ENCODE measurements at places on chromosomes 3 and 15.

DNA sequence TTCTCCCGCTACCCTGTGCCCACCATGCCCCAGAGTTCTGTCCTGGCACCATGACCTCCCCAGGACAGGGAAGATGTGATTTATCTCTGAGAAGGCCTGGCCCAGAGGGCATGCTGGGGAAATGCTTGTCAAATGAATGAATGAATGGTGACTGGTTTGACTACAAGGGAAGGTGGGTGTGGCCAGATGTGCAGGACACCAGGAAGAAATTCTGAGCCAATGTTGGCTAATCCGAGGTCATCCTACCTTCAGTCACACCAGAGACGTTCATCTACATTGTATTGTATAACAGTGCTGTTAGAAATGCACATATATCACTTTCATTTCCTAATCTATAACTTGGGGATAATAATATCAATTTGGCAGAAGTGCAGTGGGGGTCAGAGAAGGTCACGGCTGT, 138.4 kb downstream of the FAM43A start:
- DNase-seq = no peak

- no peak for DNase-seq
Measured at GRCh38 chr15:100952566-100952965, 33.4 kb downstream of the LRRK1 start.

- DNase-seq = no peak
Measured at GRCh38 chr3:134163096-134163495, 87.6 kb downstream of the RYK start.

DNA sequence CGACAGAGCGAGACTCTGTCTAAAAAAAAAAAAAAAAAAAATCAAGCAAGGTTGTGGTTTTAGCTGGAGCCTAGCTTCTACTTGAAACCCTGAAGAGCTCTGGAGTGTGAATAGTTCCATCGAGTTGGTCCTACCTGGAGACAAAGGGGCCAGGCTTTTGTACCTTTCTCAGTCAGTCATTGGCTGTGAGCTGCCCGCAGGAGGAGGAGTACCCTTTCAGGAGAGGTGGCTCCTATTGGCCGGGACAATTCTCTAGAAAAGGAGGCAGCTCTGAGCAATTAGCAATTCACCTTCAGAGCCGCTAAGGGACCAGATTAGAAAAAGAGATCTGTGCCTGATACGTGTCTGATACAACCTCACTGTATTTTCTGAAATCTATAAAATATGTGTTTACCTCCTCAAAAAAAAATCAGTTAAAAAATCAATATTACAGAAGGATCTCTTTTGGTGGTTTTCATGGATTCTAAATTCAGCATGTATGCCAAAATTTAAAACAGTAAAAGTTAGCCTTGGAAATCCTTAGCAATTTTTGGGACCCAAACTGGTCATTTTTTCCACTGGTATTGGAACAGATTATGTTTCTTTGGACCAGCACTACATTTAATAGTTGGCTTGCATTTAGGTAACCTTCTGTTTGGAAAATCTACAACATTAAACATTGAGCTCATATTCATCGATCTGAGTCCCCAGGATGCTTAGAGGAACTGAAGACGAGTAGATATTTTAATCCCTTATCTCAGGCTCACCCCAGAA, 29.7 kb upstream of the PDCD6IP start:
- DNase-seq = no peak

DNA sequence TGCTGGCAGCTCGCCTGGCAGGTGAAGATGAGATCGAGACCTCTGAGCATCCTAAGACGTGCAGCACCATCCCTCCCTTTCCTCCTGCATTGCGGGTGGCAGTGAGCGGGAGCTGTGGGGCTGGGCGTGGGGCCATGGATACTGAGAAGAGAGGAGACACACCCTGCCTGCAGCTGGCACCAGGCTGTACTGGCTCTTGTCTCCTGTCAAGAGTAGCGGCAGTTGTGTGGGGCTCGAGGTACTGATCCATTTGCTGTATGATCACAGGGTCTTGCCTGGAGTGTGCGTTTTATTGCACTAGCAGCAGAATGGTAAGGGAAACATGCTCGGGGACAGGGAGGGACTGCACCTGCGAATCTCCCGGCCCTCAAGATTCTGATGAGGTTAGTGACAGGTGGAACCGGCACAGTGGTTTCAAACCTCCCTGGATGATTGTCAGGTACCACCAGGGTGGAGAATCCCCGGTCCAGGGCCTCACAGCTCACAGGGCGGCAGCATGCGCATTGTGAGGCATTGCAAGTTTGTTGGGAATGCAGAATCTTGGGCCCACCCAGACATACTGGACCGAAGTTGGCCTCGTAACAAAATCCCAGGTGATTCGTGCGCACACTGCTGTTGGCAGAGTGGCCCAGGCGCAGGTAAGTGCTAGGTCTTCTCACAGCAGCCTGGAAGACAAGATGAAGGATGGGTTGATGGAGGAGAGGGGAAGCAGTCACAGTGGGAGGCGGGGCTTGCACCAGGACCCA, 14.1 kb downstream of the SYNM start:
- no peak for DNase-seq

- DNase-seq = no peak
Measured at GRCh38 chr3:141227752-141228151, 3.9 kb upstream of the PXYLP1 start.

DNA sequence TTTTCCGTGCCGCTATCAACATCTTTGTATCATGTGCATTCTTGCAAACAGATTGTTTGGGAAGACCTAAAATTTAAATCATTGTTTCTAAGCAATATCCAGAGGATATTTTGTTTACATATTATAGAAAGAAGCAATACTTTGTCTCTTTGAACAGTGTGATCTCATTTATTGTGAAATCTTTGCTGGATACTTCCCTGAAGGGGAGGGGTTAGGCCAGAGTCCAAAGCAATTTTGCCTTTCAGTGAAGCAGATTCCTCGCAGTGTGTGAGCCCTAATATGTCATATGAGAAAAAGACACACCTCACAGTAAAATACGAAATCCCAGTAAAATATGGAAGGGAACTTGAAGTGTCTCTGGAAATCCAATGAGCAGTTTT, 158.7 kb upstream of the SLCO3A1 start:
- DNase-seq = no peak

DNA sequence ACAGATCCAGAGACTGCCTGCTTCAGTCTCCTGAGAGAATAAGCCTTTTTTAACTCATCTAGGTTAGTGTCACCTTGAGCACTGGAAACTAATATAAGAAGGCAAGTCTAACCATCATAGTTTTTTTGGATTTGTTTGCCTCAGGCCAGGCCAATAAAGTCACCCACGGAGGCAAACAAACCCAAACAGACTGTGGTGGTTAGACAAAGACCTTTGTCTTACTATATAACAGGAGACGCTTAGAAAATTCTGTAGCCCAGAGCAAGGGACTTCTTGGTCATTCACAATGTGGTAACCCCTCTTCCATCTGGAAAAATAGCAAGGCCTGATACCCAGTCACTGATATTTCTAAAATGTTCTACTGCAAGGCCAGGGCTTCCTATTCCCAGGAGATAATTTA, 45.3 kb upstream of the PPP2R3A start:
- no peak for DNase-seq

DNA sequence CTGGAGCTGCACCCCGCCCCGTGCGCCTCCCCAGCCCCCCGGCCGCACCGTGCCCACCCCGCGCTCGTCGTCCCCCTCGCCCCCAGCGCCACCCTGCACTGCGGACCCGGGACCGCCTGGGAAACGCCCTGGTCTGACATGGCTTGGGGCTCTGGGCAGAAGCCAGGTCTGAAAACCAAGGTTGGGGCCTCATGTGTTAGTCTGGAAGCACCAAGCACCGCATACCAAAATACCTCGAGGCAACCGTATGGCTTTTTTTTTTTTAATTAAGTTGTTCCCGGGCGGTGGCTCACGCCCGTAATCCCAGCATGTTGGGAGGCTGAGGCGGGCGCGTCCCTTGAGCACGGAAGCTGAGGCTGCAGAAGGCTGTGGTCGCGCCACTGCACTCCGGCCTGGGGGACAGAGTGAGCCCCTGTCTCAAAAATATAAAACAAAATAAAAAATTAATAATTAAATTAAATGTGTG, 91.5 kb upstream of the CHD2 start:
- DNase-seq = no peak

- no peak for DNase-seq
Measured at GRCh38 chr3:164864454-164864853, 213.8 kb downstream of the SI start.

DNA sequence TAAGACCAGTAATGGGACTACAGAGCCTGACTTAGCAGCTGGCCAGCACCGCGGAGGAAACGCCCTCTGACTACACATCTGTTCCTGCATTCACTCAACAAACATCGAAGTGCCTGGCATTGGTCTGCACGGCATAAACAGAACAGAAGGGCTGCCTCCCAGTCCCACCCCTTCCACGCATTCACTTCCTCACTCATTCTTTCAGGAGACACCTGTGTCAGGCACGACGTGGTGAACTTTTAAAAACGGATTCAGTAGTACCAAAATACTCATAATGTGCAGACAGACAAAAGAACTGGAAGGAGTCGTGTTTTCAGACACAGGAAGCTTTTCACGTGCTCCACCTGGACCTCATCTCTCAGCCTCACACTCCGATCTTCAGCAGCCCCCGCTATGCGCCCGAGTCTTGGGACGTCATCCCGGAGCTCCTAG, 123.3 kb downstream of the XXYLT1 start:
- DNase-seq = no peak

DNA sequence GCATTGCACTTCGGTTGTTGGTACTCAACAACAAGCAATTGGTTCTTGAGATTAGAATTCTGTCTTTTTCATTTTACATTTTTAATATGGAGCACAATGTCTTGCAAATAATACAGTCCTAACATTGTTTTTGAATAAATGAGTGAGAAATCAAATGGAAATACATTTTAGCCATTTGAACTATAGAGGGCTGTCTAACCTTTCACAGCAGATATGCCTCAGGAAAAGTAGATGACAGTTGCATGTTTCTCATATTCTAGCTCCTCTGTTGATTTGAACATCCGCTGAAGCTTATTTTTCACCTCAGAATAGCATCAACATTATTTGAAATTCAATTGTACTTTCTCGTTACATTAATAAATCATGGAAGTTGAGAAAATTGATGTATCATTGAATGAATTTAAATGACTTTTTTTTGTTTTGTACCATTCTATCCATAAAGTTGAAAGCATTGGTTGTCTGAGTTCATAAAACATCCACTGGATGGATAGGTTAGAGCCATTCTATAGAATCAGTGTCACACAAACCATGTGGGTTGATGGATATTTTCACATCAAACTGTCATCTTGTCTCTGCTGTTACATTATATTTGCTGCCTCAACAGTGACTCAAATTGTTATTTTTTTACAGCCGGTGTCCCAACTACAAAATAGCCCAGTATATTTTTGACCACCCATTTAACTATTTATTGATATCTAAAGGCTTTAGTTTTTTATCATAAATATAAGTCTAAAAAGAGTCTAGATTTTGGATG, 928.3 kb downstream of the NSUN3 start:
- no peak for DNase-seq

All from stimulated activated CD4-positive, alpha-beta T cell treated with anti-CD3 and anti-CD28 coated beads, Interleukin-12 subunit alpha, Interleukin-12 subunit beta, amount 100 ng/mL, for 48 hours (primary cell).